ENCODE measurements at places on chromosomes 5 and 9.

- peak; percentile 71 for DNase-seq
These were observed 52.3 kb downstream of the PSD2 start for GRCh38 chr5:139847790-139848507.

DNA sequence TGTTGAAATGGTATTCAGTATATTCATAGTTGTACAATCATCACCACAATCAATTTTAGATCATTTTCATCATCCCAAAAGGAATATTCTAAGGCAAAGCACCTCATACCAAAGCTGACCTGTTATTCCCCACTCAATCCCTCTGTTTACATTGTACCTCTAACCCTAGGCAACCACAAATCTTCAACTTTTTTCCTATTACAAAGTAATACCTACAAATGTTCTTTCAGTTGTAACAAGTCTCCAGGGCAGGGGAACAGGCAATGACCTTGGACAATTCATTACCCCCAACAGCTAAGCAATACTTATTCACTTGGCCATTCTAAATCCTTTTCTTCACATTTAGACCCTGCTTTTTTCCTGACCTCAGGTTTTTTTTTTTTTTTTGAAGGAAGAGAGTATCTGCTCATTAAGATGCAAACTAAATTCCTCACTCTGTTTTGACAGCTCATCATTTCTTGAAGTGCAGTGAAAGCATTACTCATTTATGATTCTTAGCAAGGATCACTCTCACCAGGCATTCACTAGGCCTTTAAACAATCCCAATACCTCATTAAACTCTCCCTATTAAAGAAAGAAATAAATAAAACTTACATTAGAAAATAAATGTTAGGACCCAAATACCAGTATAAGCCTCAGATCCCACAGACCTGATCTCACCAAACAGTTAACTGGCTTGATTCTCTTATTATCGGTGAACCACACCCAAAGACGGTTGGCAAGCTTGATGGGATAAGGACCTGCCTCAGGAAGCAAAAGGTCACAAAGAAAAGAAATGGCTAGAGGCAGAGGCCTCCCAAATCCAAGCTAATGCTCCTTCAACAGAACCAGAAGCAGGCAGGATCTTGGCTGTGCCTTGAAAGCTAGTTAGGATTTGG lies 15.3 kb downstream of the MTMR12 start:
- DNase-seq = no peak

DNA sequence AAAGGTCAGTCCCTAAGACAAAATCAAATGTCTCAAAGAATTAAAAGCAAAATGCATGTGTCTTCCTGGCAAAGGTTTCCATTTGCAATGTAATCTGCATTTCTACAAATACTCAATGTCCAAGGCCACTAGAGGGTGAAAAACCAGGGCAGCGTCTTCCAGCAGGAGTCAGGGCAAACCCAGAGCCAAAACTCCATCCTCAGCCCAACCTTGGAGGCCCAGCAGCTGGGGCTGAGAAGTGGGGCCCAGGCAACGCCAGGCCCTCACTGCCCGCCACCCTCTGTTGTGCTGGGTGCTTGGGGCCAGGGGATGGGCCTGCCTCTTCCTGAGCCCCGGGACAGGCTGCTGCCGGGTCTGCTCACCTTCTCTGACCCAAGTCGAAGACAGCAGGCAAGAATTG lies 200.1 kb downstream of the PAX5 start:
- DNase-seq = peak; percentile 64

DNA sequence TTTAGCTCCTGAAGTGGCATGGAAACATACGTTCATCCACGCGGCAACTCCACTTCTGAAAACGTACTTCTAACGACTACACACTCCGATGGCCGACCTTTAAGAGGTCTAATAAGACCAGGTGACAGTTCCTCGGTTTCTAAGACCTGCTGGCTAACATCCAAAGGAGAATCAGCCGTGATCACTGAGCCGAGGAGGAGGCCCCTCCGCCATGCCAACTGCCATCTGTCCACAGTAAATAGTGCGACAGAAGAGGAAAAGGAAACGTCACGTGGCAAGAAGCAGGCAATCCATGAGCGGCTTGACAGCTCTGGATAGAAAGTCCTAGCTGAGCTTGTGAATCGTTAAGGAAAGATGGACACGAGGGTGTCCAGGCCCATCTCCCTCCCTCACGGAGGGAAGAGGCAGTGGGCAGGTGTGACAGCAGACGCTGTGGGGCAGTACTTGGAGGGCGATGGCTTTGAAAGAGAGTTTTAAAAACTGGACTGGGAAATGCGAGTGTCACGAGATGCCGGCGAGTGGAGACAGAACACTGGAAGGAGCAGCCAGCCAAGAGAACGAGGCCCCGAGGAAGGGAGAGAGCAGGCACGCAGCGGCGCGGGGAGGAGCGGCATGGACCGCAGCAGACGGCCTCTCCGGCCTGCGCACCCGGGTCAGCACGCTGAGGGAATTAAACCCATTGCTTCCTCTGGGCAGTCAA lies 66.7 kb upstream of the TBC1D9B start:
- DNase-seq = no peak

DNA sequence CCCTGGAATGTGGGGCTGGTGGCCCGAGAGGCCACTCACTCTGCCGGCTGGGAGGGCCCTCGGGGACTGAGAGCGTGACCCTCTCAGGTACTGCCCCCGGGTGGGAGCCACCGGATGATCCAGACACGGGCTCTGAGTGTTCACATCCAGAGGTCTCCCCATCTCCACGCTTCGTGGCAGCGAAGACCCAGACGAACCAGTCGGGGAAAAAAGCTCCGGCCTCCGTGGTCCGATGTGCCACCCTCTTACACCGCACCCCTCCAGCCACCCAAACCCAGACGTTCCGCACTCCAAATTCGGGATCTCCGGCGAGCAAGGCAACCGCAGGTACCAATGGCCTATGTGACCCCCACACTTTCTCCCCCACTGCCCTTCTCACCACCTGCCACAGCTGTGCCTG lies 49.5 kb downstream of the AMBP start:
- no peak for DNase-seq

DNA sequence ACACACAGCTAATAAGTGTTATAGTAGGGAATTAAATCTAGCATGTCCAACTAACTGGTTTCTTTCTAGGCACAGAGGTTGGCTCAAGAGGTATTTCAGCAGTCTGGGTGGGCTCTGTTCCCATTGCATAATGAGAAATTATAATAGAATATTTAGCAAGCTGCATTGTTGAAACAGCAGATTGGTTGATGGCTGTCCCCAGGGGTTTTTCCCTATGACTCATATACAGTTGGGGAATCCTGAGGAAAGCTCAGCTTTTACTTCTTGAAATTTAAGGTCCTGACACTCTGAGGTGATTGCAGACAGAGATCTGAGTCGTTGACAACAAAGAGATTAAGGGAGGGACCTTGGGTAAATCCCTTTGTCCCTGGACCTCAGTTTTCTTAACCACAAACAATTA lies 38.3 kb upstream of the TNFSF8 start:
- DNase-seq = no peak

DNA sequence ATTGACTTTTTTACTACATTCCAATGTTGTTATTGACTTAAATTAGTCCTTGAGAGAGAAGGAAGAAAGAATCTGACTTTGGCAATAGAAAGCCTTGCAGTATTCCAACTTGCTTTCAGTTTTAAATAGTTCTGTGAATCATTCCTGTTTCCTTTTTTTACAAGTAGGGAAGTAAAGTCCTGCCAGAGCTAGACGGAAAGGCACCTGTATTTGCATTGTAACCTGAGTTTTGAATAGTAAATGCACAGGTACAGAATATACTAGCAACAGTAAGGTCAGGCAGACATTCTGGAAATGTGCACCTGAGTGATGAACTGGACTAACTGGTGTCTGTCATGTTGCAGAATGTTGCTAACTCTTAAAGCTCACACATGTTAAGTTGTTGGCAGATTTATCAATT lies 100.9 kb downstream of the PRKACG start:
- DNase-seq = no peak

- DNase-seq = no peak
These were observed 899.9 kb downstream of the TAF11L14 start for GRCh38 chr5:18534119-18534518.

DNA sequence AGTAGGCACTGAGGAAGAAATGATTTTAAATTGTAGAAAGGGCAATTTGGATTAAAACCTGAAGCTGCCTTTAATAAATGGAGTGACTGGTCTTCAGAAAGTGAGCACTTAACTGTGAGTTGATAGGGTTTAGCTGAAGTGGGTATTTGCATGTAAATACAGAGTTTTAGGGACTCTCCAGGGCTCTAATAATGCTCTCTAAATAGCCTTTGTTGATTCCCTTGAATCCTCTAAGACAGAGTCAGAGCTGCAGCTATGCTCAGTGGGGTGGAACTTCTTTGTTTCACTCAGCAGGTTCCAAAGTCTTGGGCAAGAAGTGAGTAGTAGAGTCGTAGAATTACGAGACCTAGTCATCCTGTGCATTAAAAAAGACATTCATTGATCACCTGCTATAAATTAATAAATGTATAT lies 21.4 kb downstream of the GLRA1 start:
- no peak for DNase-seq

DNA sequence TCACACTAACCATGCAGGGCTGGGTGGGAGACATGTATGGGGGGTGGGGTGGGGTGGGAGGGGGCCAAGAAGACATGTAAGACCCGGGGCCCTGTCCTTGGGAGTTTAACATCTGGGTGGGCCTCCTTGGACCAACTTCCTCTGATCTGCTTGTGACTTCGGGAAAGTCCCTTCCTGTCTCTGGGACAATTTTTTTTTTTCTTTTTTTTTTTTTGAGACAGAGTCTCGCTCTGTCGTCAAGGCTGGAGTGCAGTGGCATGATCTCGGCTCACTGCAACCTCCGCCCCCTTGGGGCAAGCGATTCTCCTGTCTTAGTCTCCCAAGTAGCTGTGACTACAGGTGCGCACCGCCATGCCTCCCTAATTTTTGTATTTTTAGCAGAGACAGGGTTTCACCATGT lies 23.8 kb upstream of the IER5L start:
- DNase-seq = no peak
